DMS 273 treated with DMSO at 0.1 percent for 48 hours (cell line): ENCODE measurements at places on chromosomes 11 and 22.

DNA sequence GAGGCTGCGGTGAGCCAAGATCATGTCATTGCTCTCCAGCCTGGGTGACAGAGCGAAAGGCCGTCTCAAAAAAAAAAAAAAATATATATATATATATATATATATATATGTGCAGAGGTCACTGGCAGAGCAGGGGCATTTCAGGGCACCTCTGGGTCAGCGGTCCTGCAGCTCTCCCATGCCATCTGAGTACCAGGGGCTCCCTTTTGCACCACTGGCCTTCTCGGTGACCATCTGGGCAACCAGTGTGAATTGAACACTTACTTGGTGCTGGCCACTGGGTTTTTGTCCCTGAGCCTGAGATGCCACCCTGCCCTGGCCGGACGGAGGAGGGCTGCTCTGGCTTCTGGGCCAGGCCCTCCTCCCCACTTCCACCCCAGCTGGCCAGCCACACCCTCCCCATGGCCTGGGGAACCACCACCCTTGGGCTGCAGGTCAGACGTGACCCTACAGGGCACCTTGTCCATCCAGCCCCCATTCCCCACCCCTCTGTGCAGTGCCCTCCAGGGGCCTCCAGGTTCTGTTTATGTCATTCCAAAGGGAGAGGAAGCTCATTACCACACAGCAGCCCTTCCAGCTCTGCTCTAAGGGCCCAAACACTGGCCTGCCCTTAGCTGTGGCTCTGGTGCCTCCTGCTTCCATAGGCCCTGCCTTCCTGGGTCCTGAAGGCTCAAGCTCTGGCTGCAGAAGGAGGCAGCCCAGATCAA is 10.3 kb downstream of the MAPK8IP1 start:
- DNase-seq = no peak

GRCh38 chr22:42648017-42648367 is 1.2 kb downstream of the CYB5R3 start:
- no peak for DNase-seq

DNA sequence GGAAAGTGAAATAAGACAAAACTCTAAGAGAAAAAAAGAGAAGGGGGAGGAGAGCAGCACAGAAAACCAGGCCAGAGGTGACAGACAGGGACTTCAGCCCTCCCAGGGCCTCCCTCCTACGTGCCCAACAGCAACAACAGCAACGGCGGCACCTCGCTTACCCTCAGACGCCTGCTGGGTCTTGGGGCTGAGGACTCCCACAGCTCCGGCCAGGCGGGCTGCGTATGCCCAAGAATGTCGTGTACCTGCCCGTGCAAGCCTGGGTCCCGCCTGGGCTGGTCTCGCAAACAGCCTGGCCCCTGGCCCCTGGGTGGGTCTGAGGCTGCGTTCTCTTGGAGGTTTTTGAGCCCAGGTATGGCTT is 30.5 kb downstream of the ARAP1 start:
- DNase-seq = no peak

GRCh38 chr22:48278620-48279460 is 1516.4 kb downstream of the TBC1D22A start:
- no peak for DNase-seq

DNA sequence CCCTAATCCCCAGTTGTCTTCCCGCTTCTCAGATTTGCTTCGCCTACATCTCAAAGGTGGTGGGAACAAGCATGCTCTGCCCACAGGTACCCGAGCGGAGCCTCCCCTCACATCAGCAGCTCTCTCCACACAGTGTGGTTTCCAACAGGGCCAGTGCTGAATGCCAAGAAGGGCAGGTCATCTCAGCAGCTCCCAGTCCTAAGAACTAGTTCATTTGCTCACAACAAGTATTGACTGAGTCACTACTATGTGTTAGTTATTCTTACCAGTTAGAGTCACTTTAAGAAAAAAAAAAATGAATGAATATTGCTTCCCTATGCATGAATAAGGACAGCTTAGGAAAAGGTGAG is 66.2 kb downstream of the THAP12 start:
- no peak for DNase-seq

GRCh38 chr22:32341122-32341740 is 16.4 kb upstream of the RFPL3 start:
- no peak for DNase-seq
